ENCODE measurements at places on chromosomes 6 and 20.

DNA sequence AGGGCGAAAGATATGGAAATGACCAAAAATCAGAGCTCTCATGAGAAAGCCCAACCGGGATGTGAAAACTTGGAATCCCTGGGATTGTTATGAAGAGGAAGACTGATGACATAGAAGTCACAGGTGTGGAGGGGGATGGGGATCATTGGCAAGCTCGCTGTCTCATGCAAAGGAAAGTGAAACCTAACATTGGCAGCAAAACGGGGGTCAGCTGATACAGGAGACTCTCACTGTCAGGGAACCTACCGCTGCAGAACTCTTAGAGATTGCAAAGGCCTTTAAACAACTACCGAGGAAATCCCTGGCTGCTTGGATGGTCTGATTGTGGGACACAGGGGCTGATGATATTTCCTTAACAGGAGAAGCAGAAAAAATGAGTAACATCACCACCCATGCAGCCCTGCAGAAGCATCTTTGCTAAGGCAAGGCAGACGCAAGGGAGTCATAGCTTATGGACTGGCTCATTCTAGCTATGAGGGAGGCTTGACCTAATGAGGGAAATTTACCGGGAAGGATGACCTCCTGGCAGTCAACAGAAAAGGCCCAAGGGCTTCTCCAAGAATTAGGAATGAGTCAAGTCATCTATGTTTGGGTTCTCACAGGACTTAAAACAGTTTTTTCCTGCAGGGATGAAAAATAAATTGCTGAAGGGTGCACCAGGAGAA lies 7.0 kb downstream of the MUC21 start:
- DNase-seq, result peak; percentile 23

DNA sequence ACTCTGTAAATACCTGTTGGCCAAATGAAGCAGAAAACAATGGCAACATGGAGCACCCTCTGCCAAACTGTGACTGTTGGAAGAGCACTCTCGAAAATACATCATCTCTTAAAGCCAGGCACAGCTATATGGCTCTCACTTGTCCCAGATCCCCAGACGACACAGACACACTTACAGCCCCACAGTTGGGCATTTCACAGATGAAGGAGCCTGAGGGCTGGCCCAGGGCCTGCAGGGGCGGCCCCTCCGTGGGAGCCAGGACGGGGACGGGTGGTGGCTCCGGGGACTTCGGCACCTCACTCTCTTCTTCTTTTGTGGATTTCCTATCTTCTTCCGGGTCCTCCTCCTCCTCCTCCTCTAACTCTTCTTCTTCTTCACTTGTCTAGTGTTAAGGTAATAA lies 18.4 kb upstream of the MRPS10 start:
- no peak for DNase-seq

DNA sequence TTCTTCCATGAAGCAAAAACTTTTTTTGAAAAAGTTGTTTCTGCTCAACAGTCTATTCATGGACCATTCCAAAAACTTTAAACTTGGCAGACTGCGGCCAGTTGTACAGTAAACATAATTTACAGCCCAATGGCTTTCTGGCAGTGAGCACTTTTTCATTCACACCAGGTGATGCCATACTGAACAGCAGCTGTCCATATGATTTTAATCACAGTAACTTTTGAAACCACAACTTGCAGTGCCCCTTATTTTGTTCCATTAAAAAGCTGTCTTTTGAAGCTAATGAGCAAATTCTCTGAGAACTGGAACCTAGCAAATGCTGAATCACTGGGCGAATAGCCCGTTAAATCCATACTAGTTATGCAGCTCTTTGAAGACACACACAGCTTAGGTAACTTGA lies 576.6 kb downstream of the PTPRT start:
- DNase-seq, result no peak

GRCh38 chr6:24883618-24884017 lies 52.1 kb downstream of the RIPOR2 start:
- DNase-seq, result peak; percentile 36

DNA sequence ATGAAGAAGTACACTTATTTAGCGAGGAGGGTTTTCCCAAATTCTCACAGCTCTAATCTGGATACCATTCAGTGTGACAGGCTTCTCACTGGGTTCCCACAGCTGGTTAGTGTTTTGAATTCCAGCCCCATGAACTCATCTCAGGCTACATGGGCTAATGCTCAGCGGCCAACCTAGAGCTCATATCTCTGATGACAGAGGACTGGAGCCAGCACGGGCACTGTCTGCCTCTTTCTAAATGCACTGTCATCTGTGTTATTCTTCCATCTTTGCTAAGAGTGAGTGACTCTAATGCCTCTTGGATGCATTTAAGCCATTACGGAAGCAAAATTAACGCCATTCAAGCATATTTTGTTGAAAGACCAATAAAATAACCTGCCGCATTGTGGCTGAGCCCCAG lies 308.9 kb upstream of the JAG1 start:
- DNase-seq, result no peak

GRCh38 chr20:22688485-22688884 lies 104.1 kb upstream of the FOXA2 start:
- DNase-seq, result no peak

DNA sequence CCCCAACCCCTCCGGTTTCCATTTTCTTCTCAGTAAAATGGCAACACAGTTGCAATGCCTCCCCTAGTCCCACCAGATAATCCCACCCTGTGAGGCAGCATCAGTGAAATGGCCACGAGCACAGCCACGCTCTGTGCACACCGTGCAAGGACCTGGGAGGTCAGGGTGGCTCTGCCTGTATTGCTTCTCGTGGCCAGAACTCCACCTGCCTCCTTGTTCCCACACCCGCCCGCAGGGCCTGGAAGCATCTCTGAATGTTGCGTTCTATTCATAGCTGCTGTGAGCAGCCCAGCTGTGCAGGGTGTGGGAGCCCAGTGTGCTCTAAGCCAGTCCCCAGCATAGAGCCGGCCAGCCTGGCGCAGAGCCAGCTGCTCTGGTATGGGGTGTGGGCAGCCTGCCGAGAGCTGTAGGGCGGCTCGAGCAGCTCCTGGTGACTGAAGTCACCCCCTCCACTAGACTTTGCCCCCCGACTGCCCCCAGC lies 161.1 kb downstream of the DLL1 start:
- DNase-seq, result no peak

DNA sequence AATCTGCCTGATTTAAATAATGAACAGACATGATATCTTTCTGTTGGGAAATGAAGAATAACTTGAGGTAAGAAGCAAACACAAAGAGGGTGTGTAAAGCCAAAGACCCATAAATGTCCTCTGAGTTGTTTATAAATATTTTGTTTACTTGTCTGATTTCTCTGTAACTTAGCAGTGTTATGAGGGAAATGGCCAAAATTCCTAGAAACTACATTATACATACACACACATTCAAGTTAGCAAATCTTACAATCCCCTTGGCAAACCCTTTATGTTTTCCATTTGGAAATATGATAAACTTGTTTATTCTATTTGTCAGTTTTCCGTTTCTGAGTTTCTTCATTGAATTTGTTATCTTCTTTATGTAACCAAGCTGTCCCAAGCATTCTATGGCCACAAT lies 81.4 kb upstream of the TCF21 start:
- no peak for DNase-seq

DNA sequence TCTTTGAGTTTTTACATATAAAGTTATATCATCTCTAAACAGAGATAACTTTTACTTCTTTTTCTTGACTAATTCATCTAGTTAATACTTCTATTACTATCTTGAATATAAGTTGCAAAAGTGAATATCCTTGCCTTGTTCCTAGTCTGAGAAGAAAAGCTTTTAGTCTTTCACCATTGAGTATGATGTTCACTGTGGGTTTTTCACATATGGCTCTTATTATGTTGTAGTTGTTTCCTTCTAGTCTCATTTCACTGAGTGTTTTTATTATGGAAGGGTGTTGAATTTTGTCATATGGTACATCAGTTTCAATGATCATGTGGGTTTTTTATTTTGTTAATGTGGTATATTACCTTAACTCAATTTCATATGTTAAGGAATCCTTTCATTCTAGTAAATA lies 488.3 kb downstream of the COL12A1 start:
- no peak for DNase-seq

- no peak for DNase-seq
Measured at GRCh38 chr6:100078509-100078908, 84.5 kb upstream of the MCHR2 start.

GRCh38 chr6:41675176-41675775 lies 37.0 kb downstream of the MDFI start:
- no peak for DNase-seq

- no peak for DNase-seq
Measured at GRCh38 chr20:24289737-24290481, 179.5 kb upstream of the SYNDIG1 start.

DNA sequence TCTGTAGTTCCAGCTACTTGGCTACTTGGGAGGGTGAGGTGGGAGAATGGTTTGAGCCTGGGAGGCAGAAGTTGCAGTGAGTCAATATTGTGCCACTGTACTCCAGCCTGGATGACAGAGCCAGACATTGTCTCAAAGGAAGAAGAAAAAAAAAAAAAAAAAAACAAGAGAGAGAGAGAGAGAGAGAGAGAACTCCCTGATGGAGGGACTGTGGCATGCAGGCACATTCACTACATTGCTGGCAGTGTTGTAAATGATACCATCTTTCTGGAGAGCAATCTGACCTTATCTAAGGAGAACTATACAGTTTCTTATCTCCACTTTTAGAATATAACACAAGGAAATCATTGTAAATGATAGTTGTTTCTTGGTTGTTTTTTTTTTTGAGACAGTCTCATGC lies 85.1 kb downstream of the MDN1 start:
- DNase-seq, result no peak

DNA sequence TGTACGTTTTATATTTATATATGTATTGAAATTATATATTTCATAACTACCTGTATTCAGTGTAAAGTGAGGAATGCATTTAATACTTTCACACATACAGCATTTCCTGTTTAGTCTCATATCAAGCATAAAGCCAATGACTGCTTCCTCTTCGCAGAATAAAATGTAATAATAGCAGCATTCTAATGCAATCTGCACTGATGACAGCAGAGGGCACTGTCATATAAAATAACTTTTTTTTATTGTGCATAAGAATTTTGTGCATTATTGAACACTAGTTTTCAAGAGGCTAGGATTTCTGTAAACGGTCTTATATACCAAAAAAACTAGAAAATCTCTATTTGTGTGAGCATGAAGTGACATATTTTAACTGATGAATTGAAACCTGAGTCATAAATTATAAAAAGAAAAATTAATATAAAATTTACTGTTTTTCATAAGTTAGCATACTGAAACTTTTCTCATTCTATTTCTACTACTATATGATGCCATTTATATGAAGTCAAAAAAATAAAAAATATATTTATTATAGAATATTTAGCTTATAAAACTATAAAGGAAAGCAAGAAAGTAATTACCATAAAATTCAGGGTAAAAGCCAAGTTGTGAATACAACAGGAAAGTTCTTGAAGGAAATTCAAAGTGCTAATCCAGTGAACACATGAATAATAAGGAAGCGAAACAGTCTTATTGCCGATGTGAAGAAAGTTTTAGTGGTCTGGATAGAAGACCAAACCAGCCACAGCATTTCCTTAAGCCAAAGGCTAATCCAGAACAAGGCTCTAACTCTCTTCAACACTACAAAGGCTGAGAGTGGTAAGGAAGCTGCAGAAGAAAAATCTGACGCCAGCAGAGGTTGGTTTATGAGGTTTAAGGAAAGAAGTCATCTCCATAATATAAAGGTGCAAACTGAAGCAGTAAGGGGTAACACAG lies 36.3 kb downstream of the RNF146 start:
- DNase-seq, result peak; percentile 42

- no peak for DNase-seq
Measured at GRCh38 chr6:21769968-21770367, 176.4 kb downstream of the SOX4 start.

DNA sequence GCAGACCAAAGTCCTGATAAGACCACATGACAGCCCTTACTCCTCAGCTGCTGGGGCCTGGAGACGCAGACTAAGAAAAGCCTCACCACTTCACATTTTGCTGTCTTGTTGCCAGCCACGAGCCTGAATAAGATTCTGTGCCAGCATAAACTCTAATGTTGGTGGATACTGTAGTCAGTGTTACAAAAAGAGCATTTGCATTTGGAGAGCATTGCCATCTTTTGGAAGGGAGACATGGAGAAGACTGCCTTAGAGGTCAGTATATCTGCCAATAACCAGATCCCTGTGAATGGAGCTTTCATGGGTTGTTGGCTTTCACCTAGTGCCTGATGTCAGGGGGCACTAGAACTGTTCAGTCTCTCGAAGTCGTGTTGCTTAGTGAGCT lies 315.2 kb downstream of the ZFAND3 start:
- no peak for DNase-seq

DNA sequence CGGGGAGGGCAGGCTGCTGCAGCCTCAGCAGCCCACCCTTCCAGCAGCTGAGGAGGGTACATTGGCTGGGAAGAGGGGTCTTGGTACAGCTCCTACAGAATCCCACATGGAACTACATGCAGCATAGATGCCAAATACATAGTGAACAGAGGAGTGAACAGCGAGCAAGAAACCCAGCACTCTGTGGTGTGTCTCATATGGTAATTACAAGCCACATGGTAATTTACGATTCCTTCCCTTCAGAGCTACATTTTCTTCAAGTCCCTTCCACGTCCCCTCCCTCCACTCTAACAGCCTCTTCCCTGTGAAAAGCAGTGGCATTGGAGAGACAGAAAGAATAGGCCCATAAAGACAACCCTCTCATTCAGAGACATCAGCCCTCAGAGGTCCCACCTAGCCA lies 167.7 kb downstream of the SYNDIG1 start:
- no peak for DNase-seq

GRCh38 chr6:4402477-4402976 lies 267.2 kb upstream of the ECI2 start:
- DNase-seq, result no peak

- no peak for DNase-seq
Measured at GRCh38 chr20:48338717-48339116, 489.1 kb downstream of the PREX1 start.

GRCh38 chr20:12916699-12917098 lies 92.1 kb upstream of the SPTLC3 start:
- no peak for DNase-seq

GRCh38 chr20:63739130-63740069 lies at the start of gene SLC2A4RG:
Gene SLC2A4RG, plus strand, starts transcription at chr20:63739776. Its CDS starts 137 bp downstream, at chr20:63739913.
- DNase-seq, result peak; percentile 60

GRCh38 chr20:25297141-25297905 lies 49.4 kb downstream of the PYGB start:
- DNase-seq, result no peak

- no peak for DNase-seq
Measured at GRCh38 chr20:22814471-22815205, 220.5 kb upstream of the SSTR4 start.

DNA sequence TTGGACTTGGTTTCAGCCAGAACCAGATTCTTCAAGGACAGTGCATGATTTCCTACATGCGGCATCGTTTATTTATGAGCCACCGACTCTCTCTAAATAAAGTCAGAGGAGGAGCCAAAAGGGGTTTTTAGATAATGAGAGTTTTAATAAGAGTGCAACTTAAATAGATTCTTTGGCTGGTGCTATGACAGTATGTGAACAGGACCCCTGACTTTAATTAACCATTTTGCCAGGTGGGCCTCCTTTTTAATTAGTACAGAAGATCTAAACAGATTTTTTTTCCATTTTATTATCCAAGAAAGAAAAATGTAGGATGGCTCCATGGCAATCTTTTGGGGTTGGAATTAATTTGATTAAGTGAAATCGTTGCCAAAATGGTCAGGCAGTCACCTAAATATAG lies 74.8 kb upstream of the INSM1 start:
- no peak for DNase-seq
